Stimulated activated CD4-positive, alpha-beta T cell treated with anti-CD3 and anti-CD28 coated beads, Interleukin-4, amount 100 ng/mL, for 1 hour (primary cell): ENCODE measurements at places on chromosomes 5 and 9.

- DNase-seq: no peak
These were observed 175.3 kb downstream of the GDNF start for GRCh38 chr5:37664551-37664950.

DNA sequence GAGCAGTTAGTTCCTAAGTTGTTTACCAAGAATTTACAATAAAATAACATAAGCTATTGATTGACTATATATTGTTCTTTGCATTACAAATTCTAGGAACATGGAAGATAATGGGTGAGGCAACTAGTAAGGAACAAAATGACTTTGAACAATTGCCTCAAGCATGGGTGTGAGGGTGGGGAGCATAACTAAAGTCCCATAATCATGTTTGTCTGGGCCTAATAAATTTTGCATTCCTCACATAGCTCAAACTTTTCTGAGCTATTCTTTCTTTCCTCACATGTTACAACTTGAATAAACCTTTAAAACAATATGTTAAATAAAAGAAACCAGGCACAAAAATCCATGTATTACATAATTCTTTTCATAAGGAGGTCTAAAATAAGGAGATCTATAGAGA lies 1066.1 kb downstream of the NR2F1-AS1 start:
- DNase-seq: no peak

- DNase-seq: no peak
These were observed 150.5 kb downstream of the CDH6 start for GRCh38 chr5:31343946-31344345.

GRCh38 chr5:28082610-28083009 lies 1044.2 kb upstream of the CDH9 start:
- DNase-seq: no peak

GRCh38 chr5:68290260-68290674 lies 74.7 kb downstream of the PIK3R1 start:
- no peak for DNase-seq

- DNase-seq: no peak
These were observed 20.2 kb upstream of the SPDL1 start for GRCh38 chr5:169563369-169563768.

- no peak for DNase-seq
These were observed 10.0 kb upstream of the CAST start for GRCh38 chr5:96651948-96652753.

DNA sequence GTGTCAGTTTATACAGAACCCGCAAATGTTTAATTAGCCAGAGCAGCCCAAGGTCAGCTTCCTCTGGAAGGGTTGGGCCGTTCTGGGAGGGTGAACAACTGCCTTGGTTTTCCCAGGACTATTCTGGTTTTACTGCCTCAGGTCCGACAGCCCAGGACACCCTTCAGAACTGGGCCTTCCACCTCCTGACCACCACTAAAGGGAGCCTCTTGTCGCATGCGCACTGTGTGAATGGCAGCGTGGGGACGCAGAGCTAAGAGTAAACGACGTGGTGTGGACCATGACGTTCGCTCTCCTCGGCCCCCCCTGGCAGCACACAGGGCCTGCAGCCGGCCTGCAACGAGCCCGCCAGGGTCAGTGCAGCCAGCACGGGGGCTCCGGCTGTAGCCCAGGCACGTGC lies 214.9 kb downstream of the FANCC start:
- DNase-seq: no peak

GRCh38 chr9:83413367-83413766 lies 124.8 kb downstream of the FRMD3 start:
- no peak for DNase-seq

DNA sequence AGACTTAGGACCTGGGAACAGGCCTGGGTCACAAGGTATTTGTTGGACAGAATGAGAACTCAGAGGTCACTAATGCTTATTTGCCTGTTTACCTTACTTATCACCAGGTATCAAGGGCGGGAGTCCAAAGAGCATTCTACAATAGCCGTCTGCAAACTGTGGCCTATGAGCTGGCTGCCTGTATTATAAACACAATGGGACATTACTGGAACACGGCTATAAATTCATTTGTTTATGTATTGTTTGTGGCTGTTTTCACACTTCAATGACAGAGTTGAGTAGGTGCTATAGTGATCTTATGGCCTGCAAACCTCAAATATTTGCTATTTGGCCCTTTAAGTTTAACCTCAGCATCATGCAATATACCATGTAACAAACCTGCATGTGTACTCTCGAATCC lies 76.6 kb upstream of the ASTN2 start:
- DNase-seq: no peak

DNA sequence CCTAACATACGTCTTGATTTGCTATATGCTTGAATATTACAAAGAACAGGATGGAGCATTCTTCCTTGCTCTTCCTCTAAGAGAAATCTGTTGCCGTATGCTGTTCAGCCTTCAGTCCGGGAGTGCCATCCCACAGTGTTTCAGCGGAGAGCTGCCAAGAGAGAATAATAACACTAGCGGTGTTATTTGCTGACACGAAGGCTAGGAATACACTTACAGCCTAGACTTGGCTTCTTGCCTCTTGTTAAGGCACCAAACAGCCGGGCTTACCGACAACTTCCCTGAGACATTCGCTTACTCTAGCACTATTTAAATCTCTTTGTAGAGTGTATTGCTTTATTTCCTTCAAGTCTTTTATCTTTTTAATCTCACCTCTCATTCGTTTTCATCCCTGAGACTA lies 31.4 kb downstream of the KCTD16 start:
- DNase-seq: no peak
